ENCODE measurements at places on chromosomes 12 and 14.

- DNase-seq: no peak
Measured at GRCh38 chr12:130303781-130304180, 33.9 kb upstream of the PIWIL1 start.

DNA sequence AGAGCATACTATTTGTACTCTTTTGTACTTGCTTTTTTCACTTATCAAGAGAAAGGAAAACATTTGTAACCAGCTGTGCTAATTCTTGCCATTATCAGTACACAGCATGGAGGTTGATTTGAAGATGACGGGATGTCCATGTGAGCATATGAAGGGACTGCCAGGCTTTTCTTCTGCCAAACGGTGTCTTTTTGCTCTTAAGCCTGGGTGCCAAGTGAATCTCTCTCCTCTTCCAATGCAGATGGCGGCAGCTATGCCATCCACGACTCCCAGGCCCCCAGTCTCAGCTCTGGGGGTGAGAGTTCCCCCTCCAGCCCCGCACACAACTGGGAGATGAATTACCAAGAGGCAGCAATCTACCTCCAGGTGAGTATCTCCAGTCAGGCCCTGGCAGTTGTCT lies 38.9 kb downstream of the TPCN1 start:
- DNase-seq: no peak

DNA sequence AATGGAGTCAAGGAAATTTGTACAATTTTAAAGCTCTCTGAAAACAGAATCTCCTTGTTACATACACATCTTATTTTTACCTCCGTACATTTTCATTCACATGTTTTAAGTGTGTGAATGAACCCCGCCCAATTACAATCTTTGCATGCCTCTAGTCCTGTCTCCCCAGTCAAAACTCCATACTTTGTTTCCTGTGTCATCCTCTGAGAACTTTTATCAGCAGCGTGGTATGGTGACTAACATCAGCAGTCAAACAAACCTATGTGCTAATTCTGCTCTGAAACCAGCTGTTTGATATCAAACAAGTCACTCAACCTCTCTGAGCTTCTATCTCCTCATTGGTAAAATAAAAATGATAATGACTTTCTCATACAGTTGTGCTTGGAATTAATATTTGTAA lies 15.8 kb upstream of the ERGIC2 start:
- no peak for DNase-seq

DNA sequence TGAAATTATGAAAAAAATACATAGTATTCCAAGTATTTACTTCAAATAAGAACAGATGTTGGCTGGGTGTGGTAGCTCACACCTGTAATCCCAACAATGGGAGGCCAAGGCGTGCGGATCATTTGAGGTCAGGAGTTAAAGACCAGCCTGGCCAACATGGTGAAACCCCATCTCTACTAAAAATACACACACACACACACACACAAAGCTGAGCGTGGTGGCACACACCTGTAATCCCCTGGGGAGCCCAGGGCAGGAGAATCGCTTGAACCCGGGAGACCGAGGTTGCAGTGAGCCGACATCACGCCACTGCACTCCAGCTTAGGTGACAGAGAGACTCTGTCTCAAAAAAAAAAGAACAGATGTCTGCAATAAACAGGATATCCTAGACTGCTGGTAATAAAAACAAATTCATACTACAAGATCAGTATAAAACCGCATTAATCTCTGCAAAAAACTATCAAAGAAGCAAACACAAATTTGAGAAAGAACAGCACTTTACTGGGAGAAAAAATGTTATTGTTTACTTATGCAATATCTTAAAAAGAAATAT lies 23.8 kb downstream of the EEA1 start:
- no peak for DNase-seq

GRCh38 chr14:100130521-100130920 lies 28.9 kb downstream of the DEGS2 start:
- no peak for DNase-seq

DNA sequence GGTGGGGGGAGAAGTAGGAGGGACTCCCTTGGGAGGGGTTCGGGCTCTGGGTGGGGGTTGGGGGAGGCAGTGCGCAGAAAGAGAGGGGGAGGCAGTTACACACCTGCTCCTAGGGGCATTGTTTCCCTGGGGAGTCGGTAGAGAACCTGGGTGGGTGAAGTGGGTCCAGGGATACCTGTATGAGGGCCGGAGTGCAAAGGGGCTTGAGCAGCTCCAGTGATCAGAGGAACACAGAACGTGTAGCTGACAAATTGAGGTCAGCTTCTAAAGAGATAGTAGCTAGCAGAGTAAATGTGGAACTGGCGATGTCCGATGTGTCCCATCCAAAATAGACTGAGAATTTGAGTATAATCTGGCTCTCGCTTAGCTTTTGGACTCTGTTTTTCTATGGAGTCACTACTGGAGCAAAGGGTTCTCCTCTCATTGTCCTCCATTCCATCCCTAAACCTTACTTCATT lies 502 bp downstream of the SMARCD1 start:
- no peak for DNase-seq

- no peak for DNase-seq
Measured at GRCh38 chr12:66800046-66800445, 121.2 kb upstream of the GRIP1 start.

- no peak for DNase-seq
Measured at GRCh38 chr12:53928054-53928835, 10.4 kb upstream of the HOXC13 start.

DNA sequence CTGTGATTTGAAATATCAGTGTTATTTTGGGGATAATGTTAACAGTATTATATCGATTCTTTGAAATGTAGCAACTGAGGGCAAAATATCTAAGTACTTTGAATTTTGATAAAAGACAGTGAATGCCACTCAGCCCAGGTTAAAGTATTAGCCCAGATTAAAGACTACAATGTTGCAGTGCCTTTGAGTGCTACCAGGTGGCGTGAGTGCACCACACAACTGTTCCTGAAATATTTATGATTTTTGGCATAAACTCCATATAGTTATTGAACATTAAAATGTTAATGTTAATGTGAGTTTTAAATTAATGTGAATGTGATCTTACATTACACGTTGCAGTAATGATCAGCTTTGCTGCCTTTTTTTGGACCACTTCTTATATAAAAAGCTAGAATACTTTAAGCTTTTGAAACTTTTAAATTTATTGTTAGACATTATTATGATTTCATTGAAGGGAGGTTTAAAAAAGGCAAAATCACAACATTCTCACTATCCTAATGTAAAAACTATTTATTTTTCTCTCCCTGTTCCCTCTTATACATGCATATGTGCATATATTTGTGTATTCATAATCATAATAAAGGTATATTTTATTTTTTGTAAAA lies 22.5 kb downstream of the MRPS35 start:
- DNase-seq: peak; percentile 18

- no peak for DNase-seq
Measured at GRCh38 chr14:69325646-69326265, 65.8 kb downstream of the GALNT16 start.

DNA sequence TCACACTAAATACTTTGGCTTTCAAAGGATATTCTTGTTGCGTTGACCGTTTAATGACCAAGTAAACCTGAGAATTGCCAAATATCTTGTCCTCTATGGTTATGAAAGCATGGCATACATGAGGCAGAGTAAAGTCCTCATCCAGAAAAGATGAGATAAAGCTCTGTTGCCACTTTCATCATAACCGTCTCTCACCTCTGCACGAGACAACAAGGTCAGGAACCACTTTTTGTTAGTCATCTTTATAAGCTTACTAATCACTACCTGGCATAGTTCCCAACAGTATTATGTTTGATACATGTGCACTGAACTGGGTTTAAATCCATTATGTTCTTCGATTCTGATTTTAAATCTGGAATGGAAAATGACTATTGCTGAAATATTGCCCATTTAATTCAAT lies 31.3 kb downstream of the PTPRB start:
- DNase-seq: no peak

GRCh38 chr14:55388160-55388559 lies 23.5 kb downstream of the ATG14 start:
- DNase-seq: no peak

DNA sequence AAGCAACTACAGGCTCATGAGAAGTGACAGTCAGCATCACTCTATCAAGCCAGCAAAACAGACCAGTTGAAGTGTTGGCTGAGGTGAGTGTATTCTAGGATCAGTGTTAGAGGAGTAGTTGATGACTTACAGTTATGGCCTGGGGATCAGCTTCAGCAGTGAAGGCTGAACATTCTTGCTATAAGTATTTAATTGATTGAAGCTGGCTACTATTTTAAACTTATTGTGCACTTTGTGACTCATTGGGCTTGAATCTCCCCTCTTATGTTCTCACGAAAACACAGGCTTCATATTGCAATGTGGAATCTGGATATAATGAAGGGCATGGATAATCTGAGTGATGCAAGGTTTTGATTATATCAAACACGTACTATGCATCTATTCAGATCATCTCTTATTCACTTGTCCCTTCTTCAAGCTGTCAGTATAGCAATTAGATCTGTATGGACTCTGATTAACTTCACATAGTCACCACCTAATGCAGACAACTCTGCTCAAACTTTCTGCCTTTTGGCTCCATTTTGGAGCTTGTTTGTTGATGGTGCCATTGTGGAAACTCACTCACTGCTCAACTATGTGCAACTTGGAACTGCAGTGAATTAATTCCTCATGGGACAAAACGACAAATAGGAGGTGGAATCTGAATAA lies 309.2 kb downstream of the SLC16A7 start:
- DNase-seq: no peak

- no peak for DNase-seq
Measured at GRCh38 chr12:110824342-110824741, 22.4 kb upstream of the CCDC63 start.

DNA sequence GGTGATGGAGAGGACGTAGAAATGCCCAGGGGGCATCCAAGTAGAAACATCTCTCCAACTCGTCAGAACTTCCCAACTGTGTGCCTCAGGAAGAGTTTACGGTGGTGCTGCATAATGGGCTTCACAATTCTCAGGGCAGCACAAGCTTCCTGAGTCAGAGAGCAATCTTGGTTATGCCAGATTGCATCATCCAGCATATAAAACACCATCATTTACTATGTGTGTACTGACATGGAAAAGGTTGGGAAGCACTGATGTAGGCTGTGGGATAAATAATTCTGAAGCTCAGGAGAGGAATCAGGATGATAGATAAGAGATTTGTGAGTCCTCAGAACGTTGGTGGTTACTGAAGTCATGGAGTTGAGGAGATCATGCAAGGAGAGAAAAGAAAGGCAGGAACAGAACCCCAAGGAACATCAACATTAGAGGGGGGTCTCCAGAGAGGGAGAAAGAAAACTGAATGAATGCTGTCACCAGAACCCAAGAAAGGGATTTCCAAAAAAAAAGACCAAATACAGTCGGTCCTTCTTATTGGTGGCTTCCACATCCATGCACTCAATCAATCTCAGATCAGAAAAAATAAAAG lies 4.7 kb upstream of the NCKAP5L start:
- no peak for DNase-seq

DNA sequence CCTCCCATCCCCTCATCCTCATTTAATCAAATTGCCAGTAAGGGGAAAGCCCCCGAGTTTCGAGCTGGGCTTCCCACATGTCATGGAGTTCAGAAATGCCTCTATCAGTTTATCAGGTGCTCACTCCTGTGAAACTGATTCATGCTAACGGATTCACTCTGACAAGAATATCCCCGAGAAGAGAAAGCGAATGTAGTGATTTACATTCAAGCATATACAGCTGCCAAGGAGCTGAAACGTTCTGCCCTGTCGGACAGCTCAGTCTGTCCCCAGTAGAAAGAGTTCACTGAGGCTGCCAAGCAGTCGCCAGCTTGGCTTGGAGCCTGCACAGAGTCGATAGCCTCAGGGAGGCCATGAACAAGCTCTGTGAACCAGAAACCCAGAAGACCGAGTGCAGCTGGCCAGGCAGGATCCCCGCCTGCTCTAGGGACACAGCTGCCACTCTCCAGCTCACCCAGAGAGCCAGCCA lies 88.4 kb downstream of the TMCC3 start:
- no peak for DNase-seq

DNA sequence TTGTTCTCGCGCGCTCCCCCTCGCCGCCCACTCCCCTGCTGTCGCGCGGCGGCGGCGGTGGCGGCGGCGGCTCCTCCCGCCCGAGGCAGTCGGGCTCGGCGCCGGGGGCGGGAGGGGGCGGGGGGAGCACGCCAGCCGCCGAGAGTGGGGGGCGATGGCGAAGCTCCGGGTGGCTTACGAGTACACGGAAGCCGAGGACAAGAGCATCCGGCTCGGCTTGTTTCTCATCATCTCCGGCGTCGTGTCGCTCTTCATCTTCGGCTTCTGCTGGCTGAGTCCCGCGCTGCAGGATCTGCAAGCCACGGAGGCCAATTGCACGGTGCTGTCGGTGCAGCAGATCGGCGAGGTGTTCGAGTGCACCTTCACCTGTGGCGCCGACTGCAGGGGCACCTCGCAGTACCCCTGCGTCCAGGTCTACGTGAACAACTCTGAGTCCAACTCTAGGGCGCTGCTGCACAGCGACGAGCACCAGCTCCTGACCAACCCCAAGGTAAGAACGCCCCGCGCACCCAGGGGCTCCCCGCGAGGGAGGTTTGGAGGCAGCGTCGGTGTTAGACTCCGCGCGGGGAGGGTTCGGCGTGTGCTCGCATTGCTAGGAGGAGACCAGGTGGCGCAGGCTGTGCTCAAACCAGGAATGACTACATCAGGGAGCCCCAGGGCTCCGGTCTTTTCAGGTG lies 629 bp downstream of the KCNMB4 start:
- DNase-seq: no peak

- DNase-seq: no peak
Measured at GRCh38 chr12:109675411-109675810, 38.2 kb upstream of the FAM222A start.

DNA sequence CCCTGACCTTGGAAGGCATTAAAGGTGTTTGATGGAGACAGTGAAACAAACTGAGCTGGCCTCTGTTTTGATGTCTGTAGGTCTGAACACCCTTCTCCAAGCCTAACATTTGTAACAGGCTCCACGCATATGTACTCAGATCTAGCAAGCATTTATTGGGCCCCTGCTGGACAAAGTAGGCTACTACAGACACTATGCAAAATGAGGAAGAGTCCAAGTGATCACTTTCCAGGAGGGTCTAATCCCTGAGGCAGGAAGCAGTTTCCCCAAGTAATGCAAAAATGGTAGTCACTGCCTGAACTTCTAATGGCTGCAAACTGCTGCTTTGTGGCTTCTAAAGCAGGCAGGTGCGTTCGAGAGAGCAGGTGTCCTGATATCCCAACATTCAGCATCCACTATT lies 405.8 kb downstream of the MED13L start:
- DNase-seq: peak; percentile 55

- DNase-seq: no peak
Measured at GRCh38 chr12:28937196-28937595, 211.9 kb upstream of the FAR2 start.

DNA sequence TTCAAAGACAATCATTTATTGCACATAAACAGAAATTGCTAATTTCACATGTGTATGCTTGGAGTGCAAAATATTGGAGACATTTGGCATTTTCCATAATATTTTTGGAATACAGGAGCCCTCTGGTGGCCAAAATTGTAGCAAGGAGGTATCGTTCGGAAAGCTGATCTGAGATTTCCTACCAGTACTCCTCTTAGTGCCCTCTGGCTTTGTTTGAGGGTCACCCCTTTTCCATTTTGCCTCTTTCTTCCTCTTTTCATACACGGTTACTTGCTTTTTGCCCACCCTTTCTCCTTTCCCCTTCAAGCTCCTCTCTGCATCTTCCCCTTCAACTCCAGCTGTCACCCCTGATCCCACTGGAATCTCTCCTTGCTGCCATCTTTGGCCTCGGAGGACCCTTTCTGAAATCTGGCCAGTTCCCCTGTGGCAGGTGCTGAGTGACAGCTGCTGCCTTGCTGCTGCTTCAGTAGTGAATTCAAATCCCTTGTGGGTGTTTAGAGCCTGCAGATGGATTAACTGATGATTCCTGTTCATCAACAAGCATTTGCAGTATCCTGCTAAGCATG lies 164.6 kb upstream of the PARP11 start:
- DNase-seq: no peak

GRCh38 chr14:92587700-92588085 lies 74.1 kb downstream of the RIN3 start:
- DNase-seq: no peak
